ENCODE measurements at places on chromosomes 1 and 21.

- no peak for DNase-seq
These were observed 54.6 kb downstream of the CATSPERE start for GRCh38 chr1:244515680-244516079.

DNA sequence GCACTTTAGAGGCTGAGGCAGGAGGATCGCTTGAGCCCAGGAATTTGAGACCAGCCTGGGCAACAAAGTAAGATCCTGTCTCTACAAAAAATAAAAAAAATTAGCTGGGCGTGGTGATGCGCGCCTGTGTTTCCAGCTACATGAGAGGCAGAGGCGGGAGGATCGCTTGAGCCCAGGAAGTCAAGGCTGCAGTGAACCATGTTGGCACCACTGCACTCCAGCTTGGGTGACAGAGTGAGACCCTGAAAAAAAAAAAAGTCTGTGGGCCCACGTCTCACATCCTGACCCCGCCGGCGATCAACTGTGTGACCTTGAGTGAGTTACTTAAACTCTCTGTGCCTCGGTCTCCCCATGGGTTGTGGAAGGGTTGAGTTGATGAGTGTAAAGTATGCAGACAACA, 12.7 kb upstream of the ZBTB21 start:
- DNase-seq, result no peak

DNA sequence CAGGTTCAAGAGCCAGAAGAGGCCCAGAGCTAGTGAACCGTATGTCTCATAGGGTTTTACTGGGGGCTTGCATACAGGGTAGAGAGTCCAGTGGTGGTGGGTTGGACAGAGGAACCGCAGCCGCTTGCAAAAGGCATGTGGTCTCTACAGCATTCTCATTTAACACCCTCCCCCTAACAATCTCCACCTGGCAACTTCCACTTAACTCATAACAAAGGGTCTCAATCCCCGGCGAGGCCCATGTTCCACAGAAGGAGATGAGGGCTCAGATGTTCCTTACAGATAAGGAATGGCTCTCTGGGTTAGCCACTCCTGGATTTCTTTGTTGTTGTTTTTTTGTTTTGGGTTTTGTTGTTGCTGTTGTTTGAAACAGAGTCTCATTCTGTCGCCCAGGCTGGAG, 106.1 kb downstream of the APP start:
- DNase-seq, result no peak

- no peak for DNase-seq
These were observed 48.9 kb upstream of the KIF26B start for GRCh38 chr1:245105815-245106410.

DNA sequence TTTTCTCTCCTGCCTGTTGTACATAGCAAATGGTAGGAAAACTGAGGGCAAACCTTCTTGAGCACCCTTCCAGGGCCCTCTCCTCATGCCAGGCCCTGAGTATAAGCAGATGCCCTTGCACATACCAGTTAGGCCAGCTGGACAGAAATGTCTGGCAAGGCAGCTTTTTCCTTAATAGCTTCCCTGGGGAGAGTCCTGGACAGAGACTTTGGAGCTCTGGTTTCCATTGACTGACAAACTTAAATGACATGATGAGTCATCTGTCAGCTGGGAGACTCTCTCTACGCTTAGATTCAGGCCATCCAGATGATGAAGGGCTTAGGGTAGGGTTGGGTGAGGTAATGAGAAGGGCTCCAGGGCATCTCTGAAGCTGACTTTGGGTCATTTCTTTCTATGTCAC, 317.5 kb downstream of the ASTN1 start:
- no peak for DNase-seq

GRCh38 chr1:55718758-55719671, 503.9 kb upstream of the USP24 start:
- DNase-seq, result no peak

GRCh38 chr21:42706765-42707164, 53.3 kb downstream of the PDE9A start:
- DNase-seq, result no peak

GRCh38 chr1:169456029-169456428, 28.8 kb upstream of the CCDC181 start:
- DNase-seq, result no peak

- no peak for DNase-seq
These were observed 831 bp downstream of the TMEM52 start for GRCh38 chr1:1917995-1918900.

GRCh38 chr21:15076730-15077129, 11.9 kb upstream of the NRIP1 start:
- no peak for DNase-seq

DNA sequence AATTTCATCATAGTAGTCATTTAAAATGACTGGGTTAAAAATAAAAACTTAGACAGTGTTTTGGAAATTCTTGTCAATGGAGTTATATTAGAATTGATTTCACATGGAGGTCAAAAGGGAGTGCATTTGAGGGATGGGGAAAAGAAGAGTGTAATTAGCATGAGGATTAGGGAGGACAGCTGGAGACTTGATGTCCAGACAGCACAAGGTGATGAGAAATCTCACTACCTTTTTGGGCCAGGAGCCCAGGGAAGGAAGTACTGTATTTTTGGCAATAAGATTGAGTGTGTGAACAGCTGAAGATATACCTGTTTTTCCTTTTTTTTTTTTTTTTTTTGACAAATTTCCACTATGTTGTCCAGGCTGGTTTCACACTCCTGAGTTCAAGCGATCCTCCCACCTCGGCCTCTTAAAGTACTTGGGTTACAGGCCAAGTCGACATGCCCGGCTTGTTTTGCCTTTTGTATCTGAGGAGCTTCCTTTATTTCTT, 163.6 kb downstream of the PAPPA2 start:
- DNase-seq, result no peak

DNA sequence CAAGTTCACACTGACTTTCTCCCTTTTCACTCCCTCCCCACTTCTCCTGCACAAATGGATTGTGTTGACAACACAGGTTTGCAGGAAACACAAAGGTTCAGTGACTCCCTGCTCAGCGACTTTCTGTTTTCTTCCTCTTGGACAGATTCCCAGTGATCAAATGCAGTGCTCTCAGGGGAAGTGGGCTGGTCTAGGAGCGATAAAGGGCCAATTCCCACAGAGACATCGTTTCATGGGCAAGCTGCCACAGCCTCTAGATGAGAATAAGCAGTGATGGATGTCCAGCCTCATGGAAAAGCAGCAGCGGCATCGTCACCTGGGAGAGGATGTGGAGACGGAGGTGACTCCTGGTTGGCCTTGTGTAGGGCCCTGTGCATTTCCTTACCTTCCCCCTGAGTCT, 30.6 kb downstream of the FYB2 start:
- no peak for DNase-seq

GRCh38 chr1:44817771-44818495, 9.6 kb downstream of the BTBD19 start:
- no peak for DNase-seq

GRCh38 chr1:15771836-15772515, 13.4 kb downstream of the FBLIM1 start:
- no peak for DNase-seq

- no peak for DNase-seq
These were observed 118.2 kb downstream of the RIPK4 start for GRCh38 chr21:41648591-41649031.

GRCh38 chr21:36379251-36379650, 5.9 kb upstream of the CHAF1B start:
- DNase-seq, result no peak

- no peak for DNase-seq
These were observed 49.0 kb downstream of the CLDN17 start for GRCh38 chr21:30117631-30118030.

DNA sequence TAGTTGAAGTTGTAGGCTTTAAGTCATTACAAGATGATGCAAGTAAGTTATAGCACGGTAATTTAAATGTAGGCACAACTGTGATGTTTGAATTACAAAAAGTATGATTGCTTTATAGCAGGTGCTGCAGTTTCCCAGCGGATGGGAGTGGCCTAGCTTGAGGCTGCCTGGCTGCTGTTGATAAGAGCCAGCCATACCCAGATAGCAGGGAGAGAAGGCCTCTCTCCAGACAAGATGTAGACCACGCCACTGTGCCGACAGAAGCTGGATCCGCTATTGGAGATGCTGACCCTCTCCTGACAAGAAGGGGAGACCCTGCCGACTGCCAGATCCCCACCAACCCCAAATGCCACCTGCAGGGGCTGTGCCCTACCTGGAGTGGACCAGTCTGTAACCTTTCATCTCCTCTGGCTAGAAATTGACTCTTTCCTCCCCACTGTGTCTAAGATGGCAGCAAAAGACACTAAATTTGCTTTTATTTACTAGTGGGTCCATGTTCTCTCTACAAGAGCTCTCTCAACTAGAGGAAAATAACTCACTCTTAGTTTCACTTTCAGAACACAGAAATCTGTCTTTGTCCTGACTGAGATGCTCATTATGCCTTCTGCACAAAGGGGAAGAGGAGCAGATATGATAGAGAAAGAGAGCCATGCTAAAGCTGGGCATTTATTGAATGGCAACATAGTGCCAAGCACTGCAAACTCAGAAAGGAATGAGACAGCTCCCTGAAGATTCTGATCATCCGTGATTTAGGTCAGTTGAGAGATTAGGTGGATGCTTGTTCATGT, 127.9 kb downstream of the URB2 start:
- DNase-seq, result no peak

DNA sequence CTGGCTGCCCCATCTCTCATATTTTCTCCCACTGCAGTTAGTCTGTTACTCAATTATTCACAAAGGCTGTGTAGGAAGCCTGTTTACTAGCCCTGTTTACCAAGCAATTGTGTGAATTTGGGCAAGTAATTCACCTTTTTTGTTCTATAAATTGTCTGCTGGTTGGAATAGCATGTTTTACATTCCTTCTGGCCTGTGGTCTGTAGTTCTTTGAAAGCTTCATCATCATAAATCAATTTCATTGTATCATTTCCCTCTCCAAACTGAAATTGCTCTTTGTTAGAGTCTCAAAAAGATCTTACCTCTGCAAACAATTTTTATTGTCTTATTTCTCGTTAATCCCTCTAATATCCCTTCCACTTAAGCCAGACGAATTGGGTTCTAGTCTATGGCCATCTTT, 1059.5 kb upstream of the ADGRL4 start:
- DNase-seq, result no peak

DNA sequence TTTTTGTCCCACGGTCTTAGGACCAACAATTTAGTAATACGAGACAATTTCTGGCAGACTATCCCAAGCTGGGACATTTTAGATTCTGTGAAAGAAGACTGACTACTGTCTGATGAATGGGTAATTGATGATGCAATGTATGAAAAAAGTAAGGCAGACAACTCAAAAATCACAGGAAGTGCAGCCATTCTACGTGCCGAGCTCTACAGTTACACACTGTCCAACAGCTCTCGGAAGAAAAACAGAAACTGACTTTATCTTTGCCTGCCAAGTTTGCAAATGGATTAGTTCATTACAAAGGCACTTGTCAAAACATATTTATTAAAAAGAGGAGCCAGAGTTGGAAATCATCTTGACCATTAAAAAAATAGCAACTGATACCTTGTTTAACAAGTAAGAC, 31.3 kb downstream of the ZBTB8B start:
- DNase-seq, result no peak

- DNase-seq, result no peak
These were observed 18.8 kb upstream of the RGS16 start for GRCh38 chr1:182622901-182623528.

Data from stimulated activated CD8-positive, alpha-beta memory T cell treated with anti-CD3 and anti-CD28 coated beads, Interleukin-15, amount 100 ng/mL, for 4 hours (primary cell).